ENCODE measurements at places on chromosomes 1 and 21. TPM values are rescaled to one million over a fixed set of nuclear protein-coding genes. Genes with fewer than 3 reads are reported as not detected.

OPTC gene
- total RNA-seq: not detected

GRCh38 chr21:36429947-36430546 lies 44.9 kb downstream of the CHAF1B start:
- DNase-seq: peak; percentile 51
- peaks cover 11% of the 10 kb centered on the region for H3K27me3 ChIP-seq
- peak overlapping the region; percentile 72 for H3K27ac ChIP-seq
- peaks cover 30% of the 10 kb centered on the region for H3K4me1 ChIP-seq
- H3K36me3 ChIP-seq: peaks cover 2% of the 10 kb centered on the region
- peak overlapping the region; percentile 73 for H3K4me3 ChIP-seq

GRCh38 chr21:46661211-46661625 lies 25.7 kb downstream of the PRMT2 start:
- no peak overlapping the region for H3K4me3 ChIP-seq
- H3K27me3 ChIP-seq: no peaks in the 10 kb centered on the region
- H3K27ac ChIP-seq: no peak overlapping the region
- peaks cover 29% of the 10 kb centered on the region for H3K36me3 ChIP-seq
- peaks cover 4% of the 10 kb centered on the region for H3K4me1 ChIP-seq

GRCh38 chr1:186503190-186503589 lies 42.3 kb upstream of the PDC start:
- no peaks in the 10 kb centered on the region for H3K27me3 ChIP-seq
- no peak for DNase-seq
- no peaks in the 10 kb centered on the region for H3K4me1 ChIP-seq
- H3K27ac ChIP-seq: no peak overlapping the region

- H3K27me3 ChIP-seq: peaks cover 73% of the 10 kb centered on the region
- DNase-seq: no peak
- peaks cover 12% of the 10 kb centered on the region for H3K4me1 ChIP-seq
- no peaks in the 10 kb centered on the region for H3K36me3 ChIP-seq
Observed at GRCh38 chr1:200894712-200895442, at the start of gene INAVA. TSS of gene INAVA (plus strand) at chr1:200894900. CDS start at chr1:200898401, 3,501 bp downstream.

- H3K4me1 ChIP-seq: no peaks in the 10 kb centered on the region
- H3K27ac ChIP-seq: no peak overlapping the region
- DNase-seq: no peak
Observed at GRCh38 chr1:77825131-77825709, 45.8 kb downstream of the MIGA1 start.

AUNIP gene
- 12.3 TPM for total RNA-seq

GRCh38 chr1:182476625-182477024 lies 26.7 kb downstream of the RGSL1 start:
- no peaks in the 10 kb centered on the region for H3K4me1 ChIP-seq
- H3K4me3 ChIP-seq: no peak overlapping the region
- no peak for DNase-seq
- peaks cover 11% of the 10 kb centered on the region for H3K27me3 ChIP-seq
- H3K36me3 ChIP-seq: no peaks in the 10 kb centered on the region

DNA sequence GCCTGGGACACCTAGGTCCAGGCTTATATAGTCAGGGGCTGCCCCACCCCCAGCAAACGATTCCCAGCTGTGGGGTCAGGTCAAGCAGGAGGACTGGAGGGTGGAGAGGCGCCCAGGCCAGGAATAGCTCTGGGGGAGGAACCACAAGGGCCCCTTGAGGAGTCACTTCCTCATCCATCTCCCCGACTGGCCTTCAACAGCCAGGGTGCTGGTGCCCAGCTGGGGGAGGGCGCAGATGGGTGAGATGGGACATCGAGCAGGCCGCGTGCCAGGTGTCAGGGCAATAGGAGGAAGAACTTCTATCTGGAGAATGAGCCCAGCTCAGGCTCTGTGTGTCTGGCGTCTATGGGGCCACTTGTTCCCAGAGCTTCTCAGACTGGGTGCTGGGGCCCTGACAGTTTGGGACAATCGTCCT lies 208 bp upstream of the MYBPH start:
- H3K27me3 ChIP-seq: peaks cover 2% of the 10 kb centered on the region
- no peaks in the 10 kb centered on the region for H3K4me1 ChIP-seq
- H3K36me3 ChIP-seq: no peaks in the 10 kb centered on the region
- no peak overlapping the region for H3K27ac ChIP-seq

GRCh38 chr1:1421147-1421906 lies at the start of gene ANKRD65:
TSS of gene ANKRD65 (minus strand) at chr1:1421276. CDS start at chr1:1421005, 271 bp downstream.
- H3K4me1 ChIP-seq: peaks cover 10% of the 10 kb centered on the region
- no peak within 1 kb of the TSS for H3K27ac ChIP-seq
- H3K4me3 ChIP-seq: no peak within 1 kb of the TSS

DNA sequence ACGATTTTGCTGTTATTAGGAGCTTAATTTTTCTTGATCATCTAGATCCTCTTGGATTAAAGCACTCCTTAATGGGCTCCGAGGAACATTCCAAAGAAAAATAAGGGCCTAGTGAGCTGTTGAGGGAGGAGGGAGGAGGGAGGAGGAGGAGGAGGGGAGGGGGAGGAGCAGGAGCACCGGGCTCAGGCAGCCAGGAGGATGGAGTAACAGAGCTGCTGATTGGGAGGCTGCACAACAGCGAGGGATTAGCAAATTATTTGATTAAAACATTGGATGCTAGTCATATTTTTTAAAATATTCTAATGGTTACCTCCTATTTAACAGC lies 302.1 kb upstream of the RRP15 start:
- no peak overlapping the region for H3K4me3 ChIP-seq
- no peaks in the 10 kb centered on the region for H3K36me3 ChIP-seq
- no peaks in the 10 kb centered on the region for H3K27me3 ChIP-seq
- no peak for DNase-seq
- no peaks in the 10 kb centered on the region for H3K4me1 ChIP-seq

GRCh38 chr1:44681905-44682882 lies 7.7 kb downstream of the ARMH1 start:
- no peak overlapping the region for H3K27ac ChIP-seq
- no peaks in the 10 kb centered on the region for H3K36me3 ChIP-seq
- DNase-seq: no peak
- no peaks in the 10 kb centered on the region for H3K27me3 ChIP-seq
- peaks cover 9% of the 10 kb centered on the region for H3K4me1 ChIP-seq

ACTRT2 gene
- total RNA-seq: not detected

HMGCS2 gene
- not detected for total RNA-seq

- peaks cover 10% of the 10 kb centered on the region for H3K27me3 ChIP-seq
- H3K4me1 ChIP-seq: peaks cover 41% of the 10 kb centered on the region
- H3K27ac ChIP-seq: peak overlapping the region; percentile 36
- no peak overlapping the region for H3K4me3 ChIP-seq
- no peak for DNase-seq
Observed at GRCh38 chr1:210396541-210396940, 67.8 kb downstream of the HHAT start.

DNA sequence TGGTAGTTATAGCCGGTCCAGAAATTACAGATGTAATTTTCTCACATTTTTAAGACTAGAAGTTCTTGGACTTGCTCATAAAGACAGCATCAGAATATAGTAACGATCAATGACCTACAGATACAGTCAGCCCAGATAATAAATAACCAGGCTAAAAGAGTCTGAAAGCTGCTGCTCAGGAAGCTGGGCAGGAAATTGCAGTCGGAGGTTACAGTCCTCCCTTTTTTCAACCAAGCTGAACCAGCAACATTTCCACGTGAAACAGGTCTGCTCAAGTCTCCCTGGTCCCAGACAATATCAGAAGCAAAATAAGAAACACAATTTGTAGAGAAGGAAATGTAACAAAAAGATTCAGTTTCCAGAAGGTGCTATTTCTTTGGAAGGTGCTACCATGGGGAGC lies 457.4 kb downstream of the SIPA1L2 start:
- no peak overlapping the region for H3K4me3 ChIP-seq
- H3K27ac ChIP-seq: no peak overlapping the region
- DNase-seq: no peak

Data from activated T-helper 1 cell treated with anti-CD3 and anti-CD28 coated beads, Interleukin-12 subunit alpha, Interleukin-12 subunit beta, Interleukin-2, Interleukin-4 antibody, amounts not matched to agents 30 ng/mL and 10 ng/mL and 1 ng/mL, durations not matched to agents 14 hours and 24 hours and 36 hours (primary cell).